SJCRH30 (cell line): ENCODE measurements at places on chromosomes 13 and 19. TPM values are rescaled to one million over a fixed set of nuclear protein-coding genes. Genes with fewer than 3 reads are reported as not detected.

Gene AMER2
- not detected in 2 replicates for total RNA-seq

Gene MAMSTR
- total RNA-seq = 19.5 and 24.5 TPM in 2 replicates

- peak; percentile 61 for DNase-seq
- no peak overlapping the region for H3K27ac ChIP-seq
- no peak overlapping the region for H3K4me3 ChIP-seq
- H3K4me1 ChIP-seq = peaks cover 18% of the 10 kb centered on the region
- 0 out of 2 replicates have a peak, but pooled peaks cover 3% of the 10 kb centered on the region for H3K36me3 ChIP-seq
- no peaks in the 10 kb centered on the region for H3K27me3 ChIP-seq
Measured at GRCh38 chr13:111216166-111216960, 101.3 kb downstream of the ARHGEF7 start.

DNA sequence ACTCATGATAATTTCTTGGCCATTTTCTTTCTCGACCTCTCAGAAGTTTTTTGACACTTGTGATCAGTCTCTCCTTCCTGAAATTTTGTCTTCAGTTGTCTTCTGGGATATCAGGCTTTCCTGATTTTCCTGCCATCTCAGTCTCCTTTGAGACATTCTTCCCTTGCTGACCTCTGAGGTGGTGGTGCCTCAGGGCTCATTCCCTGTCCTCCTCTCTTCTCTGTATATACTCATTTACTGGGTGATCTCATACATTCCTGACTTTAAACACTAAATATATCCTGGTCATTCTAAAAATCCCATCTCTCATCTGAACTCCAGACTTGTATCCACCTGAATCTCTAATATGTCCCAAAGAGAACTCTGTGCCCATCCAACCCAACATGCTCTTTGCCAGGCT is 31.3 kb upstream of the STARD13 start:
- H3K27ac ChIP-seq = no peak overlapping the region
- no peak overlapping the region for H3K4me3 ChIP-seq
- H3K27me3 ChIP-seq = no peaks in the 10 kb centered on the region
- no peak for DNase-seq
- peaks cover 4% of the 10 kb centered on the region for H3K4me1 ChIP-seq

DNA sequence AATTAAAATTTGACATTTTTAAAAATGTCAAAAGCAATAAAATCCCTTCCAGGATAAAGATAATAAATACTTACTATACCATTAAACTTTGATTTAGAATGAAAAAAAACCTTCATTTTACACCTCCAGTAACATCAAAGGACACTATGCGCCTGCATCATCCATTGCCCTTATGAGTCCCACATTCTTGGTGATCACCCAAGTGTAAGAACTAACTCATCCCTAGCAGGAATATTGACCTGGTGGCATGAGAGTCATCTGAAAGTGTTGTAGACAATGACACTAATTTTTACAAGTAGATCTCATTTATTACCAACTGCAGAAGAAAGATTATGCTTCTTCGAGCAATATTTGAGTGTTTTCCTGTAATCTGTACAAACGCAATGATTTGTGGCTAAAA is 1128.9 kb downstream of the EFNB2 start:
- H3K27ac ChIP-seq = no peak overlapping the region
- no peaks in the 10 kb centered on the region for H3K4me1 ChIP-seq
- H3K36me3 ChIP-seq = no peaks in the 10 kb centered on the region
- no peaks in the 10 kb centered on the region for H3K27me3 ChIP-seq

GRCh38 chr13:37074703-37075102 is 15.2 kb upstream of the SUPT20H start:
- no peaks in the 10 kb centered on the region for H3K27me3 ChIP-seq
- no peaks in the 10 kb centered on the region for H3K36me3 ChIP-seq
- H3K4me1 ChIP-seq = no peaks in the 10 kb centered on the region
- DNase-seq = no peak
- no peak overlapping the region for H3K4me3 ChIP-seq
- H3K27ac ChIP-seq = no peak overlapping the region

- H3K4me1 ChIP-seq = no peaks in the 10 kb centered on the region; the same call in 1 of the 2 replicates
- H3K27me3 ChIP-seq = no peaks in the 10 kb centered on the region
- DNase-seq = no peak
Measured at GRCh38 chr13:33341861-33342452, 56.4 kb upstream of the STARD13 start.

GRCh38 chr19:31520633-31521032 is 171.4 kb upstream of the TSHZ3 start:
- H3K27me3 ChIP-seq = no peaks in the 10 kb centered on the region
- DNase-seq = no peak
- H3K4me1 ChIP-seq = peaks cover 19% of the 10 kb centered on the region
- no peak overlapping the region for H3K27ac ChIP-seq
- H3K4me3 ChIP-seq = no peak overlapping the region
- no peaks in the 10 kb centered on the region for H3K36me3 ChIP-seq
